ENCODE measurements at places on chromosomes 4 and X.

GRCh38 chrX:74506317-74507115 lies 85.2 kb downstream of the SLC16A2 start:
- no peak for DNase-seq

GRCh38 chr4:183321079-183321478 lies 1.0 kb upstream of the CLDN22 start:
- DNase-seq: no peak

- DNase-seq: no peak
Measured at GRCh38 chr4:168830777-168831512, 179.1 kb downstream of the CBR4 start.

DNA sequence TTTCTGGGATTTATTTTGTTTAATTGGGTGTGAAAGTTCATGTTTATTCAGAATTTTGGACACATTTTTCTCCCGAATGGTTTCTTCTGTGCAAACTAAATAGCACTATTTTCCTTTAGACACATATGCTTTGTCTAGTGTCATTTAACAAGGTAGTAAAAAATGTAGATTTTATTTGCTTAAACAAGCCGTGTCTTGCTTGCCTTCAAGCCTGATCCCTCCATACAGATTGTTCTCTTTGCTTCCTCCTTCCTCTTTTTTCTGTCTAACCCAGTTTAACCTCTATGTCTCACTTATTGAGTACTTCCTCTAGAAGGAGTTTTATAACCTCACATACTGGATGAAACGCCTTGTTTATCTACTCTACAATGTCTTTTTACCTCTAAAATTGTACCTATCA lies 211.8 kb downstream of the NPFFR2 start:
- DNase-seq: no peak

DNA sequence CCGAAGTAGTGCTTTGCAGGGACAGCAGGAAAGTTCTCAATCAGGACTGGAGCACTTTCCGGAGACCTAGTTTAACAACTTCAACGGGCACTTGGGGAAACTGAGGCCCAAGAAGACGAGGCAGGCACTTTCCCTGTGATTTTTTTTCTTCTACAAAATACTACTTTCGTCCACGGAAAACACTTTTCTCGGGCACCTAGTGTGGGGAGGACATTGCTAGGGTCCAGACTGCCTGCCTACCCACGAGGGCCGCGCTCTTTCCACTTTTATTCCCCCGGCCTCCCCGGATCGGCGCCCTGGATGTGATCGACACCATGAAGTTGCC lies 125.4 kb upstream of the CXorf66 start:
- DNase-seq: no peak

- DNase-seq: no peak
Measured at GRCh38 chr4:23979534-23979933, 89.7 kb upstream of the PPARGC1A start.

DNA sequence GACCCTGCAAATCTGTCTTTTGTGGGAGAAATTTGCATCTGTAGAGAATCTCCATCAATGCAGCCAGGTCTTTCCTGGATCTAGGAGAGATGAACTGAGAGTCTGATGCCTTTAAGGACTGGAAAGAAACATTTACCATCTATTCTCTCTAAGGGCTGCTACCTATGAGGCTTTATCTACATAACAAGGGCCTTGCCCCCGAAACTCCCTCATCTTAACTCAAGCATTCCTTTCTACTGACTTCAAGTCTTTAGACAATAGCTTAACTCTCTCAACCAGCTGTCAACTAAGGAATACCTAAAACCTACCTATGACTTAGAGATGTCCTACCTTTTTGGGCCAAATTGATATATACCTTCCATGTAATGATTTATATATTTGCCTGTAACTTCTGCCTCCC lies 32.1 kb downstream of the MAGEB17 start:
- DNase-seq: no peak

DNA sequence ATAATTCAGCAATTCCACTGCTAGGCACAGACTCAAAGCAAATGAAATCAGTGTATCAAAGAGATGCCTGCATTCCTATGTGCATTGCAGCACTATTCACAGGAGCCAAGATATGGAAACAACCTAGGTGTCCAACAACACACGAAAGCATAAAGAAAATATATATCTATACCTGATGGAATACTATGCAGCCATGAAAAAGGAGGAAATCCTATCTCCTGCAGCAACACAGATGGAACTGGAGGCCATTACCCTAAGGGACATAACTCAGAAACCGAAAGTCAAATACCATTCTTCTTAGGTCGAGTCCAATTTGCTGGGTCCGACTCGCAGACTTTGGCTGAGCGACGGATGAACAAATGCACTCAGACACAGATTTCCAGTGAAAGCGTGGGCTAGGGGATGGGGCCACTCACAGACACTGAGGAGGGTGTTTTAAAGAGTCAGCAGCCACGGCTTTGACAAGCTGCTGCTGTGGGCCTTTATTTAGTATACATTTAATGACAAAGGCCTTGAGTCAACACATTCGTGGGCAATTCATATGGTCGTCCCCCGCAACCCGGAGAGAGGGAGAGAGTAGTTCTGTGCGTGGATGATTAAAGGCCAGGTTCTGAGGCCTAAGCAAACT lies 93.8 kb downstream of the DHRSX start:
- no peak for DNase-seq

Measured in NCI-H187 (cell line).